SHP77 (cell line): ENCODE measurements at places on chromosomes 11 and 22.

DNA sequence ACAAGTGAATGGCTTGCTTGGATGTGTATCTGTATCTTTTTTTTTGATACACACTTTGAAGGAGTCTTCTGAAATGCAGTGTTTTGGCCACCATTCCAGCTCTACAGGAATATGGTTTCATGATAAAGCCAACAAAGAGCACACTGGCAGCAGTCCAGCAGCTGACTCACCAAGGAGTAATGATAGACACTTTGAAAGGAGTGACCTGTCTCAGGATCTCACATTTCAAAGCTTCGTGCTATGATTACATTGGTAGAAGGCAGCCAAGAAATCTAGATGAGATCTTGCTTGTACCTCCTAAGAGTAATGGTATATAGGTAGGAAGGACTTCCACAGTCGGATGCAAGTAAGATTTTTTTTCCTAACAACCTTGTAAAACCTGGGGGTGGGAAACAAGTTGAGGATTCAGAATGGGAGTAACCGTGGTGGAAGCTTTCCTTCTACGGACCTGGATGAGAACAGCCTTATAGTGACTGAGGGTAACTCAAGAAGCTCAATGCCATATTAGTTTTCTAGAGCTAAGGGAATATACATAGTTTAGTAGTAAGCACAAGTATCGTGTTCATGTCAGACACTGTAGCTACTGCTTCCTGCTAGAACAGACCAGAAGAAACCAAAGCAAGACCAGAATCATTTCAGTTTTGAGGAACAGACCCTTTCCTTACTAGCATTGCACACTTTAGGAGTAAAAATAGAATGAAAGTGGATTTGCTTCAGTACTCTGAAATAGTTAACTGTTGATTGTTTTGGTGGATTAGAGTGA, 25.0 kb downstream of the MTMR3 start:
- peak; percentile 56 for DNase-seq

DNA sequence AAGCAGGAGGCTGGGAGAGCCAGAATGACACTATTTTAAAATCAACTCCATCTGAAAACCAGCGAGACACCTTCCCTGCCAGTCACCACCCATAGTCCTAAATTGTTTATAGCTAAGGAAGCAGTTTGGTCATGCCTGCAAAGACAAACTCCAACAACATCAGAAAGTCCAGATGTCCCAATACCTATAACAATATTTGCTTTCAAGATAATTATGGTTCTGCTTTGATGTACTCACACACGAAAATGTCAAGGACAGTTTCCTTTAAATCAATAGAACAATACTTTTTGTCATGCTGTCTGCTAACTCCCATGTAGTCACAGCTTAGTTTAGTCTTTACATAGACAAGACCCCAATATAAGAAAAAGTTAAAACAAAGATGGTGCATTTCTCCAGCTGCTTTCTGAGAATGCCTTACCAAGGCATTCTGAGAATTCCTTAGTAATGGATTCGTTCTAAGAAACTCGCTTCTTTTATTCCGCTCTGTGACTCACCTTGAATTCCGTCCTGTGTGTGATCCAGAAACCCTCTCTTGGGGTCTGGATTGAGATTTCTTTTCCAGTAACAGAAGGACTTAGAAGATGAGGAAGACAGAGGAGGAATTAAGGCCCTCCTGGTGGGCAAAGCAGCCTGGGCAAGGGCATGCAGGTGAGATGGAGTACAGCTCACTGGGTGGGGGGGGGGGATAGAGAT, 9.6 kb upstream of the SCGB2A2 start:
- DNase-seq: no peak

GRCh38 chr22:41620589-41621098, at the start of gene DESI1:
Gene DESI1, minus strand, starts transcription at chr22:41621043. Its CDS starts 204 bp downstream, at chr22:41620839.
- no peak for DNase-seq

- DNase-seq: no peak
Measured at GRCh38 chr11:18010977-18011586, 1.8 kb downstream of the SERGEF start.

- no peak for DNase-seq
Measured at GRCh38 chr11:119796363-119797060, 67.5 kb upstream of the NECTIN1 start.

- no peak for DNase-seq
Measured at GRCh38 chr11:76803811-76804600, 20.9 kb downstream of the TSKU start.

DNA sequence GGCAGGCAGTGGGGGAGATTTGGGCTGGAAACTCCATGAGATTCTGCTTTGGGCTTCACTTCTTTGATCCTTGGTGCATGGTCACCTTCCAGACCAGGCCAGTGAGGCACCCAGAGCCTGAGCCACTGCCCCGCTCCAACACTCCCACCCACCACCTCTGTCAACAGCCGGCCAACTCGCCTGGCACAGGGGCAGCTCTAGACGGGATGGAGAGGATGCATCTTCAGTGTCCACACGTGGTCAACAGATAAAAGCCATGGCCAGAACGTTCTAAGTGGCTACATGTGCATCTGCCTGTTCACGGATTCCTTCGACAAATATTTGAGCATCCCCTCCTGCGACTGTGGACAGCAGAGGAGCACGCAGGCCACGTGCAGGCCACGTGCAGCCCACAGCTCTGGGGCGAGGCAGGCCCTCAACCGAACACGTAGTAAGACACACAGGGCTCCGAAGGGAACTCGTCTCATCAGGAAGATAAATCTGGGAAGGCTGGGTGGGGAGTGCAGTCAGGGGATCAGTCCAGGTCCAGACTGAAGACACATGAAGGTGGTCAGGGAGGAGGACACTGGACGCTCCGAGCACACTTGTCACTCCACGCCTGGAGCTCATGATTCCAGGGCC, 1.2 kb downstream of the LRRC56 start:
- DNase-seq: no peak

GRCh38 chr11:76626921-76627401, 43.6 kb downstream of the LRRC32 start:
- no peak for DNase-seq

DNA sequence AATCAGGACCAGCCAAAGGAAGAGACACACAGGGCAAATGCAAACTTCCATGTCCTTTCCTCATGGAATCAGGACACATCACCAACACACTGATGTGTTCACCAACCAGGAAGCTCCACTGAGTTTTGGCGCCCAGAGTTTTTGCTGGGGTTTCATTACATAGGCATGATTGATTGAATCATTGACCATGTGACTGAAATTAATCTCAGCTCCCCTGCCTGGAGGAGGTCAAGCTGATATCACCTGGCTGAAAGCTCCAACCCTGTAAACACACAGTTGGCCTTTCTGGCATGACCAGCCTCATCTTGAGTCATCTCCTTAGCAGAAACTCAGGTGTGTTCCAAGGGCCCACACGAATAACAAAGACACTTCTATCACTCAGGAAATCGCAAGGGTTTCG, 133.2 kb downstream of the TRIM29 start:
- DNase-seq: no peak

GRCh38 chr11:70421123-70421522, 22.8 kb downstream of the CTTN start:
- no peak for DNase-seq

DNA sequence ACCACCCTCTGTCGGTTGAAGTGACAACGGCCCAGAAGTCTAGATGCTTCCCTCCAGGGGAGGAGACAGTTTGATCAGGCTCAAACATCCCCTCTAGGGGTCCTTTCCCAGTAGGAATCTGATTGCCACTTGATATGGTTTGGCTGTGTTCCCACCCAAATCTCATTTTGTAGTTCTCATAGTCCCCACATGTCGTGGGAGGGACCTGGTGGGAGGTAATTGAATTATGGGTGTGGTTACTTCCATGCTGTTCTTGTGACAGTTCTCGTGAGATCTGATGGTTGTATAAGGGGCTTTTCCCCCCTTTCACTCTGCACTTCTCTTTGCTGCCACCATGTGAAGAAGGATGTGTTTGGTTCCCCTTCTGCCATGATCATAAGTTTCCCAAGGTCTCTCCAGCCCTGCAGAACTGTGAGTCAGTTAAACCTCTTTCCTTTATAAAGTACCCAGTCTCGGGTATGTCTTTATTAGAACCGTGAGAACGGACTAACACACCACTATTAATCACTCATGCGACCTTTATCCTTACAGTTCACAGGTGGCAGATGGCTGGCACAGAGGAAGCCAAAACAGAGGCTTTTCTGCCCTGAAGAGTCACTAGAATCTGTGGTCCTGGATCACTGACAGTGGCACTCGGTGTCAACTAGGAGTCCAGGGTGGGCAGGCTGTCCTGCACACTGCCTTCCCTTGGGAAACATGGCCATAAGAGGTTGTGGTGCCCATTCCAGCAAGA, 21.6 kb downstream of the ASPHD2 start:
- no peak for DNase-seq

DNA sequence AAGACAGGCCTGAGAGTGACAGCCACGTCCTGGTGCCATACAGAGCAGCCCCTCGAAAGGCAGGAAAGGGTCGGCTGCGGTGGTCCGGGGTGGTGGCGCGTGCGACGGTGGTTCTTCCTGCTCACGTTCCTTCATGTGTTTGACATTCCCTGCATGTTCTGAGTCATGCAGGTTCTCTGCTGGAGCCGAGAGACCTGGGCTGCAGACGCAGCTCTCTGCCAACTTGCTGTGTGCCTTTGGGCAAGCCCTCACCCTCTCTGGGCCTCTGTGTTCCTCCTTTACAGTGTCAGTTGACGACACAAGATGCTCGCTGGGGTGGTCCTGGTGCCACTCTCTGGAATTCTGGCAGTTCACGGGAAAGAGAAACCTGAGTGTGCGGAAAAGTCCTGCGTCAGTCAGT, 12.0 kb downstream of the ARHGAP8 start:
- no peak for DNase-seq

DNA sequence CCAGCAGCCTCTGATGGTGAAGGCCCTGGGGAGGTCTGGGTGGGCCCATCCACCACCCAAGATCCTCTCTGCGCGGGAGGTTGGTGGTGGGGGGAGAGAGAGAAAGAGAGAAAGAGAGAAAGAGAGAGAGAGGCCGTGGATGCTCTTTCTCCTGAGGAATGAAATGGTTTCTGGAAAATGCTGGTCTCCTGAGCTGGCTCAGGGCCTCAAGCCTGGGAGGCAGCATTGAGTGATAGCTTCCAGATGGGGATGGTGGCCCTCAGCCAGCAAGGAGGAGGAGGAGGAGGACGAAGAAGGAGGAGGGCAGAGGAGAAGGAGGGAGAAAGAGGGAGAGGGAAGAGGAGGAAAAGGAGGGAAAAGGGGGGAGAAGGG, 4.6 kb downstream of the TSPAN32 start:
- no peak for DNase-seq

DNA sequence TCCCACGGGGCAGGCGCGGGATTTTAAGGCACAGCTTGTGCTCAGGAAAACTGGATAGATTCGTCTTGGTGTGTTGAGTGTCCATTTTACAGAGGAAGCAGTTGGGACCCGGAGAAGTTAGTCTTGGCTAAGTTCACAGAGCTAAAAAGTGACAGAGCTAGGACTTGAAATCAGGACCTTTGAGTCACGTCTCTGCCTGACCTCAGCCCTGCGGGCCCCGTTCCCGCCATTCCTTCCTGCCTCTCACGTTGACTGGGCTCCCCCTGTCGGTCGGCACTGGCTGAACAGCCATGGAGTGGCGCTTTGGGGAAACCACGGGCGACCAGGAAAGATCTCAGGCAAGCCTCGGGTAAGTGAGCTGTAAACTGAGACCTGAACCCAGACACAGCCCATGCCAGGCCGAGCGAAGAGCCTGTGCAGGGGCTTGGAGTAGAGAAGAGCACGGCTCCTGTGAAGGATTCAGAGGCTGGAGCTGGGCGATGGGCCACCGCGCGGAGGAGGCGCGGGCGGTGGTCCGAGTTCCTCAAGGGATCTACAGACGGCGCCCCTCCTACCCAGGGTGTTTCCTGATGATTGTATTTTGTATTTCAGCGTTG, 54.1 kb downstream of the WNT11 start:
- DNase-seq: no peak

DNA sequence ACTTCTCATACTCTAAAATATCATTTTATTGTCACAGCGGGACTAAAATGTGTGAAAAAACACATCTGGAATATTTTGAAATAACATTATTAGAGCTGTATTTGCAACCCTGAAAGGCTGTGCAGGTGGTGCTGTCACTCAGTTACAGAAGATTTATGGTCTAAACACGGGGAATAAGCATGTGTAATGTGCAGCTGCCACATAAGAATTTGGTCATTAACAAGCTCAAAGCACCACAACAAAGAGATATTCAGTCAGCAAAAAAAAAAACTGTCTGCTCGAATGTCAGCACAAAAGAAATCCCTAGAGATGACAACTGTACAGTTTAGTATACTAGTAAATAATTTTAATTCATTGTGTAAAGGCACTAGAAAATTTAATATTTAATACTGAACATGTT, 31.3 kb downstream of the TMEM123 start:
- peak; percentile 61 for DNase-seq

- DNase-seq: no peak
Measured at GRCh38 chr11:120689596-120690275, 178.2 kb downstream of the GRIK4 start.

DNA sequence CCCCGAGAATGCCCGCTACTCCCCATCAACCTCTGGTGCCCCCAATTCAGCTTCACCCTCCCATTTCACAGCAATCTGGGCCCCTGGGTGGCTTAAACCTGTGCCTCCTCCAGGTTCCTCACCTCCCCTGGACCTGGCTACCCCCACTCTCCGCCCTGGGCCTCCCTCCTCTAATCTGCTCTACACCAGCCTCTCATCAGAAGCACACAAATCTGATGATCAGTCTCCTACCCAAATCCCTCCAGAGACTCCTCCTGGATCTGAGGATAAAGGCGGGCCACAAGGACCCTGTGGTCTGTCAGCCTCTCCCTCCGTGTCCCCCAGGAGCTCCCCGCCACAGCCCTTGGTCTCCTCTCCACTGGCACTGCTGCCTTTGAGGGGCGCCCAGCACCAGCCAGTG, 23.2 kb upstream of the IGLL1 start:
- no peak for DNase-seq

GRCh38 chr11:131467645-131468394, 97.4 kb downstream of the NTM start:
- DNase-seq: no peak

DNA sequence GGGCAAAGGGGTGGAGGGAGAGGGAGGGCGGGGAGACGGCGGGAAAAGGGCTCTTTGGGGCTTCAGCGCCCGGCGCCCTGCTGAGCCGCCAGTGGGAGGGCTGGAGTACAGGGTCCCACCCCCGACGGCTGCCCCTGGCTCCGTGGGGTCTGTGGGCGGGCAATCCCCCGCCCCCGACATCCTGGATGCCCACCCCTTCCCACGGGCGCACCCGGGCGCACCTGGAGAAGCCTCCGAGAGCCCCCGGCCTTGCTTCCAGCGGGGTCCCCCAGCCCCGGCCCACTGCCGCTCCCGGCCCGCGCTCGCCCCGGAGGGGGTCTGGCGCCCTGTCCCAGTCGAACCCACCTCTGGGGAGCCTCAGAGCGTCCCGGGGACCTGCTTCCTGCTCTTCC, 394 bp downstream of the CHRM4 start:
- no peak for DNase-seq

DNA sequence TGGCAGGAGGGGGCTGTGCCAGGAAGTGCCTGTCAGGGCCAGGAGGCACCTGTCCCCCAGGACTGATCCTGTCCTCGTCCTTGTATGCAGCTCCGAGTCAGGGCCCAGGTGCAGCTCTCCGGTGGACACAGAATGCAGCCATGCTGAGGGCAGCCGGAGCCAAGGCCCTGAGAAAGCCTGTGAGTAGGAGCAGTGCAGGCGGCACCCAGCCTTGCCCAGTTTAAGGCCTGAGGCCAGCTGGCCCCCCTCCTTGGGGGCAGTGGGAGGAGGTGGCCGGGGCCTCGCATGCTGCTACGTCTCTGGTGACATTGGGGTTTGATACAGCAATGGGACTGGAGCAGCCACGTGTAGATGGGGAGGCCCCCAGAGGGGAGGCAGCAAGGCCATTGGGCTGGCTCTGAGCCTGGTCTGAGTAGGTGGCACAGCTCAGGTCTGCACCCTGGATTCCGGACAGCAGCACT, 34.9 kb downstream of the SBF1 start:
- no peak for DNase-seq
